ENCODE measurements at places on chromosomes 12 and 14.

DNA sequence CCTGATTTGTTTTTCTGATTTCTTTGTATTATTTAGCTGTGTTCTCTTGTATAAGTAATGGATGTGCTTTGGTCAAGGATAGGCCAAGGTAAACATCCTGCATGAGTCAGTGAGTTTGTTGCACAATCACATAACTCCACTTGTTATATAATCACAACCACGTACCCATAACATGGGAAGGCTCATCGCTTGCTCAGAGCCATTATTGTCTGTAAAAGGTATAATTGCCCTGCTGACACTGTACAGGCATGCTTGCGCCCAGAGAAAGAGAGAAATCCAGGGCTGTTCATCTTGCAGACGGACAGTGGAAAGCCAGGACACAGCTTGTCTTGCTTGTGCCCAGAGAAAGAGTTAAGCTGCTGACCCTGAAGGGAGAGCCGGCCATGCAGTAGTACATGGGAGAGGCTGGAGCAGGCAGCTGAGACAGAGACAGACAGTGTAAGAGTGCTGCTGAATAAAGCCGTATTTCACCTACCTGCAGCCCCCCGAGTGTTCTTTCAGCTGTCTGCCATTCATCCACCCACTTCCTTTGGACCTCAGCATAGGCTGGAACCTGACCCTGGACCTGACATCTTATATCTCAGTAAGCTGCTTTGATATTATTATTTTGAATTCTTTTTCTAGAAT lies 174.7 kb upstream of the DAAM1 start:
- DNase-seq, result no peak

GRCh38 chr14:33404054-33404453 lies 465.4 kb downstream of the NPAS3 start:
- DNase-seq, result no peak

DNA sequence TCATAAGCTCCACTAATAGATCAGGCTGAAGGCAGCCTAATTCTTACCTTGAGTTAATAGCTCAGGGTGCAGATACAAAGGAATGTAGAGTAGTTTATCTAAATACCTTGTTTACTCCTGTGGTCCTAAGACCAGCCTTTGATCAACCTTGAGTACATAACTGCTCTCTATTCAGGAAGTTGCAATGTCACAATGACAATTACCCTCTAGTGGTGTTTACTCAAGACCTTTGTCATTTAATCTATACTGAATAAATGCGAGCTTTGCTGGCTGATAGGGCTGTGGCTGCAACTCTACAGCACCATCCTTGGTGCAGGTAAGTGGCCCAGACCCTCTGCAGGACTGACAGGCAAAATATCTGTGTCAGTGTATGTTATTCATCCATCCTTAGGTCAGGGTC lies 282.7 kb downstream of the ATXN7L3B start:
- no peak for DNase-seq

- DNase-seq, result no peak
Measured at GRCh38 chr14:69879175-69880043, at the start of gene SMOC1. Gene SMOC1 (plus strand): TSS chr14:69879416. CDS start chr14:69879679, 263 bp downstream.

GRCh38 chr12:3257411-3257810 lies 180.2 kb downstream of the TSPAN9 start:
- DNase-seq, result no peak

DNA sequence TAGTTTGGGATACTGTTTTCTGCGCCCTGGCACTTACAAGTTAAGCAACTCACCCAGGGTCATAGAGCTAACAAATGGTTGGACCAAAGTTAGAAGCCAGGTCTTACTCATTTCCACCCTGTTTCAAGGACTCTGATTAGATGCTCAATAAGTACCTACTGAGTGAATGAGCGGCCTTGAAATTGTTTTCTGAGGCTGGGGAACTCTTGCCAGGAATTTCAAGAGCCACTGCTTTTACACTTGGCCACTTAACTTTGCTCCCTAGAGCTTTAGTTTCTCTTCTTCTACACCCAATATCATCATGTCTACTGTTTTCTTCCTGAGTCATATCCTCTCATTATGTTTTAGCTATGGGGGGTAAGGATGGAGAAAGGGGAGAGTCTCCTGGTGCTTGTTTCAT lies 431.6 kb downstream of the ZFP36L1 start:
- no peak for DNase-seq

DNA sequence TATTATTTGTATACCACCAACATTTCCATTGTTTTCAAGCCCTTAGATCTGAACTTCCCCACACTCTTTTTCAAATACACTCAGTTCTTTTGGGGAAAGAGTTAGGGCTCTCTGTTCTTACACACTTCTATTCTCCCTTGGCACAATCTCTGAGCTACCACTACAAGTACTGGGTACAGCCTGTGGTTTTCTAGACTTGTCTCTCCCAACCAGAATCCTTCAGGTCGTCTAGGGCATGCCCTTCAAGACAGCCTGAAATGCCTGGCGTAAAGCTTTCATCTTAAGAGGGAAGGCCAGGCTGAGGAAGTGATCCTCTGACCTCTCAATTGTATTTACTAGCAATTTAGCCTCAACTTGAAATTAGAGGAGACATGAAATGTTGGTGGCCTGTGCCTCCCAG lies 1442.0 kb downstream of the AACS start:
- DNase-seq, result no peak

DNA sequence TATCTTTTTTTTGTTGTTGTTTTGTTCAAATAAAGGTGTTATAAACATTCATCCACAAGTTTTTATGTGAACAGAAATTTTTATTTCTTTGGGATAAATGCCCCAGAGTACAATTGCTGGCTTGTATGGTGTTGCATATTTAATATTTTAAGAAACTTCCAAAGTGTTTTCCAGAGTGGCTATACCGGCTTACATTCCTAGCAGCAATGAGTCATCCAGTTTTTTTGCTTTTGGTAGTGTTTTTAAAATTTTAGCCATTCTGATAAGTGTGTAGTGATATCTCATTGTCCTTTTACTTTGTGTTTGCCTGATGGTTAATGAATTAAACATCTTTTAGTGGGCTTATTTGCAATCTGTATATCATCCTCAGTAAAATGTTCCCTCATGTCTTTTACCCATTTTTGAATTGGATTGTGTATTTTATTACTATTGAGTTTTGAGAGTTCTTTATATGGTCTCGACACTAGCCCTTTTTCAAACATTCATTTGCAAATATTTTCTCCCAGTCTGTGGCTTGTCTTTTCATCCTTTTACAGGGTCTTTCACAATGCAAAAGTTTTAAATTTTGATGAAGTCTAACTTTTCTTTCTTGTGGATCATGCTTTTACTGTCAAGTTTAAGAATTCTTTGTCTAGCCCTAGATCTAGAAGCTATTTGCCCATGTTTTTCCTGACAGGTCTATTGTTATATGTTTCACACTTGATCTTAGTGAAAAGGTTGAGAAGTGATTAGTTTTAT lies 29.5 kb downstream of the PPP4R4 start:
- DNase-seq, result no peak

GRCh38 chr14:105028251-105028927 lies 7.5 kb upstream of the CDCA4 start:
- no peak for DNase-seq

GRCh38 chr14:69259527-69260189 lies at the start of gene GALNT16:
Gene GALNT16 (plus strand): TSS chr14:69260158. CDS start chr14:69260291, 133 bp downstream.
- DNase-seq, result no peak

DNA sequence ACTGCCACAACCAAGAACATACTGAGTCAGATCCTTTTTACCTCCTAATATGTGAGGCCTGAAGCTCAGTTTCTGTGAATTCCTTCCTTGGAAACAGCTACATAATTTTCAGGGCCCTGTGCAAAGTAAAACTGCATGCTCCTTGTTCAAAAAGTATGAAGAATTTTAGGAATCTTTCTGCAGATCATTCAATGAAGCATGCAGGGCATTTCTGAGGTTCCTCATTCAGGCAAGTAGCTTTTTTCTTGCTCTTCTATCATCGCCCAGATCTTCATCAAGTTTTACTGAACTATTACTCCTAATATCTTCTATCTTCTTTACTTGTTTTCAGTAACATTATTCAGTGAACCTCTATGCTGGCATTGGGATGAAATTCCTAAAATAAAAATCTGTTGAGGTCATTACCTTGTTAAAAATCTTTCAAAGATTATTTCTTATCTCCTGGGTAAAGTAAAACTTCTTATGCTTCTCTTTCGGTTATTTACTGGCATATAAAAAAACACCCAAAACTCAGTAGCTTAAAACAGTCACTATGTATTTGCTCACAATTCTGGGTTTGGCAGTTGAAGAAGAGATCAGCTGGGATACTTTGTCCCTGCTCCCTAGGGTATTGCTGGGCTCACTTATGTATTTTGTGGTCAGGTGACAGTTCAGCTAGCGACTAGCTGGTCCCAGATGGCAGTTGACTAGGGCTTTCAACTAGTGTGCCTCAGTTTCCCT lies 42.6 kb upstream of the KRR1 start:
- DNase-seq, result no peak

DNA sequence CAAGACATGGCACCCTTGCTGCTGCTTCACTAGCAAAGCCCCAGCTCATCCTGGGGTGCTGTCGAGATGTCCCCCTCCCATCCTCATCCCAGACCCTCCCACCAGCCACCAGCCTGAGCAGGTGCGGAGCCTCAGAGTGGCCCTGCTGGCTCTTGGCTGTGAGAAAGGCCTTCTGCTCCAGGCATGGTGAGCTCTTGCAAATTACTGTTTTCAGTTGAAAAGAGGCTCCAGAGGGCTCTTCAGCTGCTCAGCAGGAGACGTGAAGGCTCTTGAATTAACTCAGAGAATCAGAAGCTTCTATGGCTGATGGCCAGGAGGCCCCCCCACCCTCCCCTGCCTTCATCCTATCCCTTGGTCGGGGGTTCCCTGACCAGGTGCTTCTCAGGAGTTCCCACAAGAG lies 44.1 kb downstream of the WSCD2 start:
- no peak for DNase-seq

- no peak for DNase-seq
Measured at GRCh38 chr14:60968099-60968498, 12.8 kb downstream of the TRMT5 start.

- DNase-seq, result no peak
Measured at GRCh38 chr14:99589031-99589441, 15.0 kb downstream of the CCDC85C start.

GRCh38 chr12:131066886-131067490 lies 113.3 kb downstream of the ADGRD1 start:
- no peak for DNase-seq

- DNase-seq, result no peak
Measured at GRCh38 chr14:104121142-104121541, 17.2 kb upstream of the KIF26A start.

DNA sequence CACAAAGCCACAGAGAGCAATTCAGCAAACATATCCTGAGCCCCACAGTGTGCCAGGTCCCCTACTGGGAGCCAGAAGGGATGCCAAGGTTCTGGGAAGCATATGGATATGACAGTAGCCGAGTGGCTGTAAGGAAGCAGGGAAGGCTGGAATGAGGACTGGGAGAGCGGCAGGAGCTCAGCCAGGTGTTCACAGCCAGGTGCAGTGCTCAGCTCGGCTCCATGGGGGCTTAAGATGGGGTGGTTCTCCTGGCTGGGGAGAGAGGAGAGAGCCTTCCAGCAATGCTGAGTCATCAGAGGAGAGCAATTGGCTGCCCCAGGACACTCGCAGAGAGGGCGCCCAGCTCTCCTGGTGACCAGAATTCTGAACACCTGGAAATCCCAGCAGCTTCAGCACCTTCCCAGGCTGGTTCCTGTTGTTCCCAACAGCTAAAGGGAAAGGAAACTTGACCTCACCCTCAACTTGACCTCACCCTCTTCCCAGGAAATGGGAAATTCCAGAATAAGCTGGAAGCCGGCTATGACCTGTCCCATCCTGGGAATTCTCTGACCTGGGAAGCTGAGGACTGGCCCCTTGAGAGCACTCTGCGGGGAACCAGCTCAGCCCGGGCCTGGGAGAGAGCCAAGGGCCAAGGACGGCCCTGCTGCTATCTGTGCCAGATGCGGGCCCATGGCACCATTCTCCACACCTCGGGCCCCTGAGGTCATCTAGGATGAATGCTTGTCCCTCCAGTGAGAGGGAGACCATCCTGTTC lies 34.6 kb downstream of the SLC6A12 start:
- no peak for DNase-seq

- no peak for DNase-seq
Measured at GRCh38 chr14:35669782-35670181, 135.8 kb downstream of the INSM2 start.

GRCh38 chr12:49027846-49028555 lies 9.4 kb upstream of the PRKAG1 start:
- no peak for DNase-seq

GRCh38 chr14:53807108-53807507 lies 149.5 kb downstream of the BMP4 start:
- no peak for DNase-seq

- no peak for DNase-seq
Measured at GRCh38 chr12:125038976-125039625, 26.1 kb upstream of the AACS start.

GRCh38 chr12:60415351-60415750 lies 819.5 kb downstream of the SLC16A7 start:
- no peak for DNase-seq

- no peak for DNase-seq
Measured at GRCh38 chr12:131773582-131774221, 54.5 kb upstream of the MMP17 start.

GRCh38 chr14:89841851-89842250 lies 112.7 kb downstream of the EFCAB11 start:
- DNase-seq, result no peak

DNA sequence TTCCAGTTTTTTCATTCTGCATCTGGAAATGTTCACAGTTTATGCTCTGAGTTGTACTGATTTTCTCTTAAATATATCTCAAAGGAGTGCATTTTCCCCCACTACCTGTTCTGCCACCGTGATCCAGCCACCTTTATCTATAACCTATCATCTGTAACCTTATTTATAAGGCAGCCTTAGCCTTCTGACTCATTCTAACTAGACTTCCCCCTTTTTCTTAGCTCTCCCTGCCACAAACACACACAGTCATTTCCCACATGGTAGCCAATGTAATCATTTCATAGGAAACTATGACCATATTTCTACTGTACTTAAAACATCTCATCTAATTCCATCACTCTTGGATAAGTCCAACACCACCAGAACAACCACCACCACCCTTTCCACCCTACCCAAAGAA lies 10.8 kb upstream of the GYS2 start:
- DNase-seq, result no peak

DNA sequence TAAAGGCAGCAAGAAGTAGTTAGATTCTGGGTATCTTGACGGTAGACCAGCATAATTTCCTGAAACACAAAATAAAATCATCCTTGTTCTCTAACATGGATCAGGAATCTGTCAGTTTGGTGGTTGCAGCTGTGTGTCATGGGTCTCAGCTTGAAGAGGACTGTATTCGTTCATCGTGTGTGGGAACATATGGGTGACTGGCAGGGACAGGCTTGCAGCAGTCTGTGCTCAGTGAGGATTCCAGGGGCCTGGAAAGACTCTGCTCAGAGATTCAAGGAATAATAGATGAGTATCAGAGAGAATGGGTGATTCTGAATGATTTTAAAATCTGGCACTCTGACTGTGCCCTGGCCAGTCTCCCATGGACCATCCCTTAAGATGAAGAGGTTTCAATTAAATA lies 421.6 kb downstream of the APAF1 start:
- no peak for DNase-seq

All from SK-N-MC (cell line).